ENCODE measurements at places on chromosomes 16 and 17.

- DNase-seq, result no peak
These were observed 144.1 kb upstream of the CES5A start for GRCh38 chr16:56019274-56019673.

GRCh38 chr17:47204722-47205418, 4.3 kb upstream of the MYL4 start:
- DNase-seq, result peak; percentile 26

DNA sequence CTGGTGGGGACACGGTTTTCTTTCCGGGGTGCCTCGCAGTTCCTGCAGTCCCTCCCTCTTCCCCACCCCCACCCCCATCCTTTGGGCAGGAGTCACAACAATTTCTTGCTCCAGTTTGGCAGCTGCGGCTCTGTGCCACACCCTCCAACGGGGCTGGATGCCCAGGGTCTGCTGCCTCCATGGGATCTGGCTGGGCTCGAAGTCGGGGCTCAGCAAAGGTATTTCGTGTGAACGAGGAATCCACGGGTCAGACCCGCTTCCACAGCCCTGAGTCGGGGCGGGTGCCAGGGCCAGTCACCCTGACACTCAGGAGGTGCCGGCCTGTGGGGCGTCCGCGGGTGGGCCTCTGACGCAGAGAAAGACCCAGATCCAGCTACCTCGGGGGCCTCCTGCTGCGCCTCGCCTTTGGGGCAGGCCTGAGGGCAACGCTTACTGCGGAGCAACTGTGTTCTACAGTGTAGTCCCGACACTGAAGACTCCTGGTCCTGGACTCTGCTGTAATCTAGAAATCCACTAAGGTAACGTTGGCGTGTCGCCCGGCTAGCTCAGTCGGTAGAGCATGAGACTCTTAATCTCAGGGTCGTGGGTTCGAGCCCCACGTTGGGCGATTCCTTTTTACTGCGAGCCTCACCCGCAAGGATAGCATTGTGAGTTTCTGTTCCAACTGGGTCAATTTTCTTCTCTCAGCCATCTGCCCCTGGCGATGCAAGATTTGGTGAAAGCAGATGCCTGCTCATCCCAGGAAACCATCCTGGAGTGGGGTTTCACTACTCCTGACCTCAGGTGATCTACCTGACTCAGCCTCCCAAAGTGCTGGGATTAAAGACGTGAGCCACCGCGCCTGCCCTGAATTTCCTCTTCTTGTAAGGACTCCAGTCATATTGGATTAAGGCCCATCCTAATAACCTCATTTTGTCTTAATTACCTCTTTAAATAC, 12.6 kb upstream of the OR1F1 start:
- DNase-seq, result peak; percentile 63

DNA sequence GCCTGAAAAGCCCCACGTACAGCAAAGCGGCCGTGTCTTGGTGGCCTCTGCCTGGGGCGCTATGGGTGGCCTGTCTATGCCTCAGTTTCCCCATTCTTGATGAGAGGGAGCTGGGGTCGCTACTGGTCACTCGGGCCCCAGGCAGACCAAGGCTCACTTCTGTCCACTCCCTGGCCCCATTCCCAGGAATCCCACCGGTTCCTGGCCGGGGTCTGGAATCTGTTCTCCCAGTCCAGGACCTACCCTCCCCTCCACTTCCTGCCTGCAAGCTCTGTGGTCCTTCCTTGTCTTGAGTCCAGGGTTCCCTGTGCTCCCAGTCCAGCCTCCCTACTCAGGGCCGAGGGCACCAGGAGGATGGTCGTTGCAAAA, 24.5 kb downstream of the METRNL start:
- DNase-seq, result no peak

DNA sequence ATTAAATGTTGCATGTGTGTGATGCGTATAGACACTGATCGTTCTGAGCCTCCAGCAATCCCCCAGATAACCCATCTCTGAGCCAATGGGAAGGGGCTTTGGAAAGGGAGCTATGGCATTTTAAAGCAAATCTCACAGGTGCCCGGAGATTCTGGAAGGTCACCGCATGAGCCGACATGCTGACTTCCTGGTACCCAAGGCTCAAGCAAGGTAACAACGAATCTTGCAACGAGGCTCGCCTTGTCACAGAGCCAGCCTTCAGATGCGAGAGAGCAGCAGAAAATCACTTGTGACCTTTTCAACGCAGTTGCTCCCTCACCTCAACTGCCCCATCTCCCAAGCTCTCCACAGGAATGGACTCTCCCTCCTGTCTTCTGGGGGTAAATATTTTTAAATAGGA, 154.8 kb upstream of the CDH5 start:
- DNase-seq, result no peak

Data from PC-3 (cell line).